HuH-7 (cell line): ENCODE measurements at places on chromosomes 2 and 18.

DNA sequence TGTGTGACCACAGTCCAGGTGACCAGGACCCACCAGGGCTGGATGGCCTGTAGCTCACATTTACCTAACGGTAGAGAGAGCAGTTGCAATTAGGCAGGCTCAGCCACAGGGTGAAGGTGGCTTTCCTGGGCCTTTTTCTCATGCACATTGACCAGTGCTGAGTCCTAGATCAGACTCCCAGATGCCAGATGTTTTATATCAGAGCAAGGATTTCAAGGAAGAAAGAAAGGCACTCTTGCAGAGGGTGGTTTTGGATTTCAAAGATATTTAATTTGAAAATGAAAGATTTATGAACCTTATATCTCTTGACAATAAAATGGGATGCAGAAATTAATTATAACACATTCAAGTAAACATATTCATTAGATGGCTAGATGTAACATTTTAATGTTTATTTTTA lies 694.2 kb upstream of the GYPC start:
- no peak for DNase-seq

- DNase-seq = no peak
Measured at GRCh38 chr2:225895126-225895525, 495.6 kb downstream of the NYAP2 start.

DNA sequence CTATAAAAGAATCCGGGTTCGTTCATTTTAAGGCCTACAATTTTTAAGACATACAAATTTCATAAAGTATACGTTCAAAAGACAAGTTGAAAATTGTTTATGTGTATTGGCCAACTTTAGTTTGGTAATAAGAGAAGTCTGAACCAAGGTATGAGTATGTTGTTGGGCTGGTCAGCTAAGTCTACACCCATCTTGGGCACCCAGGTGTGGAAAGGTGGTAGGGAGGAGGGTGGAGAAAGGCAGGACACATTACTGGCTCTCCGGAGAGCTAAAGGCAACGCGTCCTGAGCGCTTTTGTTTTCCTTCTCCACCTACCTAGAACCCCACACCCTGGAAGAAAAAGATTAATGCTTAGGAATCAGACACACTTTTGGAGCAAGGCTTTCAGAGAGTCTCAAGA lies 899 bp upstream of the PELI1 start:
- DNase-seq = no peak

- peak; percentile 23 for DNase-seq
Measured at GRCh38 chr18:56565551-56566345, 72.6 kb downstream of the TXNL1 start.

GRCh38 chr2:69615078-69615625 lies 28.4 kb downstream of the AAK1 start:
- DNase-seq = no peak

DNA sequence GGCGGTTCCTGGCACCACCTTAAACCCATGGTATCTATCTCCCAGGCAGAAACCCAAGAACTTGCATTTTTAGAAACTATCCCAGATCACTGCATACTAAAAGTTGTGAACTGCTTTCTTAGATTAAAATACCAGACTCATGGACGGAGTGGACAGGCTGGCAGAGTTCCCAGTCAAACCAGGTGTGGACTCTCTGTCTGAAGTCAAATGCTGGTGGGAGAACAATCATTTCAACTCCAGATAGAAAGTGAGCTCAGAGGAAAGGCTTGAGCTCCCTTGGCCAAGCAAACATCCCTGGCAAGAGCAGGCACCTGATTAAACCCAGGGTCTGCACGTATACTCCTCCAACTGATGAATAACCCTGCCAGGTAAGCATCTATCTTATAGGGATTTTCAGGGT lies 19.5 kb downstream of the NXPH2 start:
- DNase-seq = no peak

DNA sequence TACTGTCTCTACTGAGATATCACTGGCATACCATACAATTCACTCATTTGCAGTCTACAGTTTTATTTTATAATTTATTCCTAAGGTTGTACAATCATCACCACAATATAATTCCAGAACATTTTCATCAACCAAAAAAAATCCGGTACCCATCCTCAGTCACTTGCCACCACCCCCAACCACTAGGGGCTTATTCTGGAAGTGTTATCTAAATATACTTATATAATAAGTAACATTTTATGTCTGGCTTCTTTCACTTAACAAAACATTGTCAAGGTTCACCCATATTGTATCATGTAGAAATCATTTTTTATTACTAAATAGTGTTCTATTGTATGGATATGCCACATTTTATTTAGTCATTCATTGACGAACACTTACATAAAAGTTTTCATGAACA lies 440.8 kb downstream of the RNF144A start:
- no peak for DNase-seq
